ENCODE measurements at places on chromosomes 5 and 9.

DNA sequence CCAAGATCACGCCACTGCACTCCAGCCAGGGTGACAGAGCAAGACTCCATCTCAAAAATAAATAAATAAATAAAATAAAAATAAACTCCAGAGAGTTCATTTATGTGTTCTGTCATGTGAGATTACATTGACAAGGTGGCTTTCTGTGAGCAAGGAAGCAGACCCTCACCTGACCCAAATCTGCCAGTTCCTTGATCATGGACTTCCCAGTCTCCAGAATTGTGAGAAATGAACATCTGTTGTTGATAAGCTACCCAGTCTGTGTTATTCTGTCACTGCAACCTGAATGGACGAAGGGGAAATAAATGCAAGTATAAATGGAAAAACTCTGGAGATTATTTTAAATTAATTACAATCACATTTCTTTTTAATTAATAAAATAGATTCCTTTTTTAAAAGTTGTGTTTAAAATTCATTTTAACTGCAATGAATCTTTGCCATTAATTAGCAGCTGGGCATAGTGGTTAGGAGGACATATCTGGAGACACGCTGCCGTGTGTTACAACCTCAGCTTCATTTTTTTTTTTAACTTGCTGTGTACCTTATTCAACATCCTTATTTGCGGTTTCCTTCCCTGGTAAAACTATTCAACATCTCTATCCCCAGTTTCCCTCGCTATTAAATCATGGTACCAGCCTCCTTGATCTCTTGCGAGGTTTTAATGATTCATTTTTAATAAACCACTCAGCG, 376.4 kb downstream of the CHSY3 start:
- no peak for DNase-seq

- DNase-seq, result no peak
Observed at GRCh38 chr5:158911693-158912363, 187.9 kb downstream of the EBF1 start.

GRCh38 chr9:35774907-35775635, 16.3 kb upstream of the NPR2 start:
- no peak for DNase-seq

- DNase-seq, result no peak
Observed at GRCh38 chr5:5289537-5289936, 132.9 kb upstream of the ICE1 start.

- no peak for DNase-seq
Observed at GRCh38 chr5:149674686-149675085, 55.4 kb upstream of the PPARGC1B start.

- no peak for DNase-seq
Observed at GRCh38 chr9:105928416-105928815, 234.1 kb downstream of the TMEM38B start.

- DNase-seq, result no peak
Observed at GRCh38 chr5:127863161-127863560, 160.0 kb downstream of the CCDC192 start.

DNA sequence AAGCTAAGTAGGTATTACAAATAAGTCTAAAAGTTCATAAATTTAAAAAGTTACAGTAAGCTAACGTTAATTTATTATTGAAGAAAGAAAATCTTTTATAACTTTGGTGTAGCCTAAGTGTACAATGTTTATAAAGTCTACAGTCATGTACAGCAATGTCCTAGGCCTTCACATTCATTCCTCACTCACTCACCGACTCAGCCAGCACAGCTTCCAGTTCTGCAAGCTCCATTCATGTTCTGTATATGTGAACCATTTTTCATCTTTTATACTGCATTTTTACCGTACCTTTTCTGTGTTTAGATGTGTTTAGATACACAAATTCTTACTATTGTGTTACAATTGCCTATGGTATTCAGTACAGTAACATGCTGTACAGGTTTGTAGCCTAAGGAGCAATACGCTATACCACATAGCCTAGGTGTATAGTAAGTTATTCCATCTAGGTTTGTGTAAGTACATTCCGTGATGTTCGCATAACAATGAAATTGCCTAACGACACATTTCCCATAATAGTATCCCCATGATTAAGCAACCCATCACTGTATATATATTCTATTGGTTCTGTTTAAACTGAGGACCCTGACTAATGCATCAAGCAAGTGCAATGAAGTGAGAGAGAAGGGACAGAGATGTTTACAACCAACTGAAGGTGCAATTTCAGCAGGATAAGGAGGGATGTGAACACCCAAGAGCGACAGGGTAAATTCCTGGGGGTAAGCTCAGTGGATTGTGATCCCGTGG, 88.9 kb upstream of the TRIO start:
- no peak for DNase-seq

DNA sequence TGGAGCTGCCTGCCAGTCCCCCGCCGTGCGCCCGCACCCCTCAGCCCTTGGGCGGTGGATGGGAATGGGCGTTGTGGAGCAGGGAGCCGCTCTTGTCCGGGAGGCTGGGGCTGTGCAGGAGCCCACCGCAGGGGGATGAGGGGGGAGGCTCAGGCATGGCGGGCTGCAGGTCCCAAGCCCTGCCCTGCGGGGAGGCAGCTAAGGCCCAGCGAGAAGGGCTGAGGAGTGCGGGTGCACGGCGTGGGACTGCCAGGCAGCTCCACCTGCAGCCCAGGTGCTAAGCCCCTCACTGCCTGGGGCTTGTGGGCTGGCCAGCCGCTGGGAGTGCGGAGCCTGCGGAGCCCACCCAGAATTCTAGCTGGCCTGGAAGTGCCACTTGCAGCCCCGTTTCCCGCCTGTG, 991.7 kb upstream of the ARRDC3 start:
- DNase-seq, result no peak

DNA sequence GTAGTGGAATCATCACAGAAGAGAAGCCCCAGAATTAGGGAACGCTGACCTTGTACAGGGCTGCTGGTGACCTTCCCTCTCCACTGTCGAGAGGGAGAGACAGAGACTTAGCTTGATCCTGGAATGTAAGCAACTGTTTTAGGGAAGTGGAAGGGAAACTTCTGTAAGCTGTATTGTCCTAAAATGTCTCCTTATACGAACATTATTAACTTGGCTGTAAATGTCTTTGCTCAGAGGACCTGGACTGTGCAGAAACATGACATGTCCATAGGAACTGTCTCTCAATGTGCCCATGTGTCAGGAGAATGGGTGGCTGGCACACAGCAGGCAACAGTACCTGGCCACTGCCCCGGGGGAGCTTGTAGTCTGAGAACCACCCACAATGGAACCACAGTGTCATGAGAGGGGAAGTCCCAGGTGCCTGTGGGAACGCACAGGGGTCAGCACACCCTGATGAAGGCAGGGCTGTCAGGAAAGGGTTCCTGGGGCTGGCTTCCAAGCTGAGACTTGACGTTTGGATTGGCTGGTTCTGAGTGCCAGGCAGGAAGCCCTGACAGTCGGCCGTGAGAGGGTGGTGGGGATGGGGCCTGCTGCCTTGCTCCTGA, 34.0 kb downstream of the DAP start:
- no peak for DNase-seq

DNA sequence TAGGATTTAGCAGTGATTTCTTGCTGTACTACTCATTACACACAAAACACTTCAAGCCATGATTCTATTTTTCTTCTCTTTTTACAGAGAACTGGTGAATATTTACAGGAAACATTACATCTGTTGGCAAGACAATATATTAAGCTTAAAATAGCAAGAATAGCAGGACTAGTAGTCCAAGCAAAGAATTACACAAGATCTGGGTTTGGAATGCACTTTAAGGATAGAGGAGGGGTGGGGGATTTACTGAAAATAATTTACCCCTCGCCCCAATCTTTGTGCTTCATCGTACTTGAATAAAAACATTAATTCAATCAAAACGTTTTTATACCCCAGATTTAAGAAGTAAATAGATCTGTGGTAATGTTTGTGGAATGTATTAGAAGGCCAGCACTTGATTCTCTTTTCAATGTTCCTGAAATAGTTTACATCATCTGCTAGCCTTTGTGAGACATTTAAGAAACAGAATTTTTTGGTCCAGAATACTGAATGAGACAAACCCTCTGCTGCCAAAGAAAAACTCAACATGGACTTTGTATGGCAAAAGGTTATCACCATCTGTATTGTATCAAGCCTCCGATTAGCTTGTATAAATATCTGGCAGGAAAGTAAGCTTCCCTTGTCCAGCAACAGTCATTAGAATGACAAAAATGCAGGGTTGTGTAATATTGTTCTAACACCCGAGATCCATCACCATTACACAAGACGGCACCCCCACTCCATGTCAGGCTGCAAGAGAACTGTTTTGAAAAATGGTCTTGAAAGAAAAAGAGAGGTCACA, 23.8 kb downstream of the SVEP1 start:
- no peak for DNase-seq

DNA sequence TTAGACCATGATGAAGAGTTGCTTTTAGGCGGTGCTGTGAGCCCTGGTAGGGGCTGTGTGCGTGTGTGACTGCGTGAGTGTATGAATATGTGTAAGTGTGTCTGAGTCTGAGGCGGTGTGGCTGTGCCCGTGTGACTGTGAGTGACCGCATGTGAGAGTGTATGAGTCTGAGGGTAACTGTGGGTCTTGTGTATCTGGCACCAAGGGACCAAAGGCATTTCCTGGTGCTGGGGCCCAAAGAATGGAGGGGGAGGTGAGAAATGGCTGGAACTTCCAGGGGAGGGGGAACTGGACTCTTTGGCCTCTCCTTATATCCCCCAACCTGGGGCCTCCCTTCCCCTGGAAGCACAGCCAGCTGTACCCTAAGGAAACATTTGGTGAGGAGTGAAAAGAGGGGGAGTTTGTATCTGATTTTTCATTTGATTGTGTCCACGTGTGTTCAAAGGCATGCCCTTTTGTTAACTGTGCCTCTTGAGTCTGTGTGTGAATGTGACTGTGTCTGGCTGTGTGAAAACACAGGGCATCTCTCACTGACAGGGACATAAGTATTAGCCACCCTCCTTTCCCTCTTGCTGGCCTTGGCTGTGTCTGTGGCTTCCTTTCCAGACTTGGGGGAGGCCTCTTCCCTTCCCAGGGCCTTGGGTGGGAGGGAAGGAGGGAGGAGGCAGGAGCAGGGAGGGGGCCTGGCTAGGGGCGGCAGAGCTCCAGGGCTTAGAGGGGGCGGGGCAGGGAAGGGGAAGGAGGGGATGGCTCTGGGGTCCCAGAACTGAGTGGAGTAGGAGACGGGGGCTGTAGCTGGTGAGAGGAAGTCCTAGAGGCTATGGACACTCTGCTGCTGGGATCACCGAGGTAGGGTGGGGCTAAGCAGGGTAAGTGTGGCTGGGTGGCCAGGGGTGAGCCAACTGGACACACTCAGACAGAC, 1.4 kb downstream of the IL11RA start:
- DNase-seq, result no peak

DNA sequence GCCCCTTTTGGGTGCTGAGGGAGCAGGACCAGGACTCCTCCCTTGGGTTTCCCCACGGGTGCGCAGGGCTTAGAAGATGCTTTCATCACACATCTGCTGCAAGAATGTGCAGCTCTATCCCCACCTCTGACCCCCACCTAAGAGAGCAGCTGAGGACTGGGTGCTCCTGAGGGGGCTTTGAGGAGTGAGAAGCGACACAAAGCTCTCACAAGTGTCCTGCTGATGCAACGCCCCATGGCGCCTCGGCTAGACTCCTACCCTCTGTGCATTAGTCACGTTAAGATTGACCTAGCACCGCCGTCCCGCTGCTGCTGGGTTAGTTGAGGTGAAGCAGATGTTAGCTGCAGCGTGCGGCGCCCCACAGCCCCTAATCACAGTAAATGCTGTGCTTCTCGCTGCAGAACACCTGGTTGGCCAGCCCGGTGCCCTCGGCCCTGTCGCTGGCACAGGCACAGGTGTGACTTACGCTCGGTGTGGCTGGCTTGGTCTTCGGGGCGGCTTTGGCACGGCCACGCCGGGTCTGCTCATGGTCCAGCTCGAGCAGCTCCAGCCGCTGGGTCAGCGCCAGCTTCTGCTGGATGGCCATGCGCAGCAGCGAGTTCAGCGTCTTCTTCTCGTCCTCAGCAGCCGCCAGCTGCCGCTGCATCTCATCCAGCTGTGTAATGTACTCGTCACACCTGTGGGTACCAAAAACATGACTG, 45.0 kb upstream of the IPPK start:
- no peak for DNase-seq

DNA sequence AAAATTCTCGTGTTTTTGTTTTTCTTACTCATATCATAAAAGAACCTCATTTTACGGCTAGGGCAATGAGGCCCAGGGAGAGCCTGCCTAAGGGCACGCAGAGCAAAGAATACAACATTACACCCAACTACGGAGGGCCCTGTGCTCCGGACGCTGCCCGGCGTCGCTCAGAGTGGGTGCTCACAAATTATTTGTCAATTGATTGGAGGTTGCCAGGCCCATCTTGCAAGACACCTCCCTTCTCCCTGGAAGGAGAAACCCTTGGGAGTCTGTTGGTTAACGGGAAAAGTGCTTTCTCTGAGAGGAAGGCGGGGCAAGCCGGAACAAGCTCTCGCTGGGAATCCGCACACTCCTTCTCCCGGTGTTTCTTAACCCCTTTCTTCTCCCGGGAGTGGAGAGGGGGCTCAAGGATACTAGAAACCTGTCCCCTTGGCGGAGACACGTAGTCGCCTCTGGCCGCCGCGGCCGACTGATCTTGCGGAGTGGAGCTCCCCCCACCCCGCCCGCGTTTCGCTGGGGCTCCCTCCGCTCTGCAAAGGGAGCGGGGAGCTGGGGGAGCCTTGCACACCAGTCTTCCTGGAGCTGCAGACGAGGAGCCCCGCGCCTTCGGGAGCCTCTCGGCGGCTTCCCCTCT, 599.3 kb upstream of the SGCD start:
- no peak for DNase-seq

DNA sequence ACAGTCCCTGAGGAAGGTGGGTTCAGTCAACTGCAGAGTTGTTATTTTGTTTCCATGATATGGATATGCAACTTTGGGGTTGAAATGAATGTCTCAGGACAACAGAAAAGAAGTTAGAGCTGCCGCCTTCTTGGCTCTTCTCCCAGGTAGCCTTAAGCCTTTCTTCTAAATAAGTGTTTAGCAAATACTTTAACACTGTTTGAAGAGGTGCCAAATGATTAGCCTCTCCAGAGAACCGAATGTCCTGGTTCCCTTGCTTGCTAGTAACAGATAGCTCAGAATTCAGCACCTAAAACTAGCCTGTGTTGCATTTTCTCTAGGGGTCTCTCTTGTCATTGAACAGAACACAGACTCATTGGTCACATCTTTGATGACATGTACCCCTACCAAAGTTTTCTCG, 127.7 kb upstream of the PIK3R1 start:
- DNase-seq, result no peak

GRCh38 chr9:131302244-131303075, 12.9 kb downstream of the PLPP7 start:
- DNase-seq, result no peak

Measured in stimulated activated CD4-positive, alpha-beta T cell treated with anti-CD3 and anti-CD28 coated beads, Interleukin-1b, Interleukin-23, amount 100 ng/mL, for 1 hour (primary cell).